ENCODE measurements at places on chromosomes 12 and 14.
A peak's percentile ranks its signal among the peaks of the same experiment; 100 is the strongest.

DNA sequence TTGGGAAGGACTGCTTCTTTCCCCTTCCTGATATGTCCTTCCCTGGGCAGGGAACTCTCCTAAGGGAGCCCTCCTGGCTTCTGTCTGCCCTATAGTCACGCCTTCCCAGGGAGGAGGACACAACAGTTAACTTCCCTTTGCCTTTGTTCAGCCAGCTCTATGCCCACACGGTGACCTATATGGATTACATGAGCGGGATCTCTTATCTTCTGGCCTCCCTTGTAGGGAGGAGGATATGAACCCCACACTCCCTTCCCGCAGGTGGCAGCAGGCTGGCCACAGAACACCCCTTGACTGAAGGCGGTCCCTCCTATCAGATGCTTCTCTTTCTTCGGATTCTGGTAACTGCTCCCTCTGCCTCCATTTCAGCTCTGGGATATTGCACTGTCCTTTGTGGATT is 135.6 kb upstream of the MAX start:
- no peak for DNase-seq

DNA sequence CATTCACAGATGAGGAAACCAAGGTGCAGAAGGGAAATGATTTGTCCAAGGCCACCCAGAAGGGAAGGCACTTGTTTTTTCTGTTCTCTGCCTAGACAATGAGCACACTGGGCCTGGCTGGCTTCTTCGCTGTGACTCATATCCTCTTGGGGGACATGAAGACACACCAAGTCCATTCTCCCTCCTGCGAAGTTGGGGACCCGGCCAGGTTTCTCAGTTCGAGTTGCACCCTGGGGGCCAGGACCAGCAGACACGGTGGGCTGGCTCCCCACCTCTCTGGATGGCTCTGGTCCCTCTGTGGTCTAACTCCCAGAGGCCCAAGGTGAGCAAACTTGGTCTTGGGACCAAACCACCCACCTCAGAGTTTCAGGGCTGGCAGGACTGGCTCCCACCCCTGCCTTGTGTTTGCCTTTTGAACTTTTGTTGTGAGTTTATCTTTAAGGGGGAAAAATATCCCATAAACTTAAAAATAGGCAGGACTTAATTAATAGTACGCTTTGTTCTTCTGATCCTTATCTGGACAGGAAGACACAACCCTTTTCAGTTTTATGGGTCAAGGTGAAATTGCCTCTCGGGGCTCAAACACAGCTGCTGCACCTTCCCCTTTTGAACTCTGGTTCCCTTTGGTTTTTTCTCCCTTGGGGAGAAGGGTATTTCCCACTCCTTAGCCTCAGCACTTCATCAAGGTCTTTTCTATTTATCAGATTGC is 9.0 kb upstream of the MLEC start:
- DNase-seq = no peak

GRCh38 chr12:124098101-124098757 is 125.2 kb downstream of the ZNF664 start:
- DNase-seq = no peak

GRCh38 chr12:51424662-51425539 is at the start of gene SLC4A8:
TSS of gene SLC4A8 (plus strand) at chr12:51424831. CDS start at chr12:51424988, 157 bp downstream.
- DNase-seq = peak; percentile 70

GRCh38 chr12:53063708-53064612 is 14.1 kb downstream of the TNS2 start:
- no peak for DNase-seq

DNA sequence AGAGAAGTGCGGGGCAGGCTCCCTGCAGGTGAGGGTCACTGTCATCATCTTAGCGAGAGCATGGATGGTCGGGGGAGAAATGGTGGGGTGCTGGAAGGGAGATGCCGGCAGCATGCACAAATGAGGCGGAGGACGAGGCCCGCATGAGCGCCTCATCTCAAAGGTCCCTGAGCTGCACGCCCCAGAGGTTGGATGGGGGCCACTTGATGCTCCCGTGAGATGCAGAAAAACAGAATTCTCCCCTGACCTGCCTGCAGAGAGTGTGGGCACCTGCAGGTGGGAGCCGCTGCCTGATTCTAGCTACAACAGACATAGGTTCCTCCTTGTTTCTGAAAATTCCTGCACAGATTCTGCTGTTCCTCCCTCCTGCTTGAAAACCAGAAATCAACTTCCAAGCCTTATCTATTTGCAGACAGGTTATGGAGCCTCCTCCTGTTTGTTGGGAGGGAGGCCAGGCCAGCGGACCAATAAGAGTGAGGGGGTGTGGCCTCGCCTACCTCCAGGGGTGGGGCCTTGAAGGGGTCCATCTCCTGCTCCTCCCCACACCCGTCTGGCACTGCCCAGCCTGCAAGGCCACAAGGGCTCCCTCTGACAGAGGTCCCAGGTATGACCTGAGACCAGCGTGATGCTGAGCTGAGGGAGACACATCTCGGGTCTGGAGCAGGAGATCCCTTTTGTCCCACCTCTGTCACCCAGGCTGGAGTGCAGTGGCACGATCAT is 67.2 kb downstream of the KDM2B start:
- no peak for DNase-seq

DNA sequence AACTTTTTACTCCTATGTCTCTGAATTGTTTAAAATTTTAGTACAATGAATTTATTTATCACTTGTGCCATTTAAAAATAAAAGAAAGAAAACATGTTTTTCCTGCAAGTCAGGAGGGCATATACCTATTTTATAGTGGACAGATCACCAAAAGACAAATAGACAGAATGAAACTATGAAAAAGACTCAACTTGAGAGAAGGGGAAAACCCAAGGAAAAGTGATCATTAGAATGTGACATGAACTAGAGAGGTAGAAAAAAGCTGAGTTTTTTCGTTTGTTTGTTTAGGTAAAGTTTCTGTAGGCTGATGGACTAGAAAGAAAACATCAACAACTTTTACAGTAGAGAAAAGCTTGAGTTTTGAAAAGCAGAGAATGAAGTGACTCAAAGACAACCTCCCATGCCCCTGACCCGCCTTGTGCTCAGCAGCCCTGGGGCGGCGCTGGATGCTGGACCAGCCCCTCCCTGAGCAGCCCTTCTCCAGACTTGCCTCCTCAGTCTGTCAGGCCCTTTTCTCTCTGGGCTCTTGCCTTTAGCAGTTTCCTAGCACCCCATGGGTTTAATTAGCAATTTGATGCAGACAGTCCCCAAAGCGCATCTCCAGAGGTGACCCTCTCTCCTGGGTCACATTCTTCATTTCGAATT is 95.1 kb upstream of the ARID2 start:
- no peak for DNase-seq

DNA sequence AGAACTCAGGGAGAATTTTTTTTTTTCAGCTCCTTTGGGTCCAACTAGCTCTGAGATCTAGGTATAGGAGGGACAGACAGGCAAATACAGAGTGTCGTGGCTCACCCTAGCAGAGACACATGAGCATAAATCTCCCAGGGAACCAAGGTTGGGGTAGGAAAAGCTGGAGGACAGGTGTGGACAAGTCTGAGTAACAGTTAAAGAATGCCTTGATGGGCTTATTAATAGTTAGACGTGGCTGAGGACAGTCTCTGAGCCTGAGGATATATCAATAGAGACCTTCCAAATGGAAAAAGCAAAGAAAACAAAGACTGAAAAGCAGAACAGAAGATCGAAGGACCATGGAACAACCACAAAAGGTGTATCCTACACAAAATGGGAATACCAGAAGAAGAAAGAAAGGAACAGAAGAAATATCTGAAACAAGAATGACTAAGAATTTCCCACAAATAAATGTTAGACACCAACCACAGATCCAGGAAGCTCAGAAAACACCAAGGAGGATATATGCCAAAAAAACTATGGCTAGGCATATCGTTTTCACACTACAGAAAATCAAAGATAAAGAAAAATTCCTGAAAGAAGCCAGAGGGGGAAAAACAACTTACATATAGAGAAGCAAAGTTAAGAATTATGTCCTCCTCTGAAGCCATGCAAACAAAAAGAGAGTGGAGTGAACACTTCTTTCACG is 80.9 kb downstream of the PTPRB start:
- DNase-seq = no peak

DNA sequence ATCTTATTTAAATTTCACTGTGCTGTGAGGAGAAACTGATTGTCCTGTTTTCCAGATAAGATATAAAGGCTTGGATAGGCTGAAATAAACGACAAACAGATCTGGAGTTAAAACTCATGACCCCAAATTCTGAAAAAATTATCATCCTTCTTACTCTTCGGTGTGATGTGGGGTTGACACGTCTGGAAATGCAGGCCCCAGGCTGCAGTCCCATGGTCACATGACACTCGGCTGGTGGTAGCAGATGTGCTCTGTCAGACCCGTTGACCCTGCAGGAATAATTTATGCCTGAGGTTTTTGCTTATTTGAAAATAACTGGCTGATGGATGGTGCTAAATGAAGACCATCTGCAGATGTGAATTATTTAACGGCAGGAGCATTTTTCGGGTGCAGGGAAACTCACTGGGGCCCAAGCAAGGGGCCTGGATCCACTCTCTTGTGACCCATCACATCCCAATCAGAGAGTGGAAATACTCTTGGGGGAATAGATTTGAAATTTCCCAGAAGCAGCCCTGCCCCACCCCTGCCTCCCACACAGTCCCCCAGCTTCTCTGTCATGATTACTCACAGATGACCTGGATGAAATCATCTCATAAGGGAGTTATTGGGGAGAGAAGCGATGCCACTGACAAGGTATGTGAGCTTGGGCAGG is 47.7 kb upstream of the CMKLR1 start:
- DNase-seq = no peak

DNA sequence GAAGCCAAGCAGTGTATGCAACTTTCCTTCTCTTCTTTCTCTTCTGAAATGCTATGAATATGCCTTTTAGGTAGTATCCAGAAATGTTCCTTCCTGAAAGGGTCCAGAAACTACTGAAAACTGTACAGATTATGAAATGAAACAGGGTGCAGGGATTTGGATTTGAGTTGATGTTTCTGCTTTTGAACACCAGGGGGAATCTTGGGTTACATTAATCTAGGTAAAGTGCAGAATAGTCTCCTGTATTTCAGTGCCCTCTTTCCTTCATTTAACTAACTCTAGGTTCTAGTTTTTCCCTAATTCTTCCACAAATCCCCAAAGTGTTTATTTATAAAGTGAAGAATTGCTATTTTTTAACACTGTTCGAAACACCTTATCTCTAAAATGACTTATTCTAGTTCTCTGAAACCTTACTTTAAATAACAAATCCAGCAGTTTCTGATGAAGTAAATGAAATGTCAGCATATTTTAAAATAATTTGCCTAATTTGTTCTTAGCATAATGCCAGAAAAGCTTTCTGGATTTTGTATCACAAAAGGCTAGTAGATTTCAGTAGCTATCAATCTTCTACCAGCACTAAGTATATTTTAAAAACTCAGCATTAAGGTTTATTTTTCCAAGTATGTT is 111.9 kb downstream of the LRRK2 start:
- DNase-seq = no peak

DNA sequence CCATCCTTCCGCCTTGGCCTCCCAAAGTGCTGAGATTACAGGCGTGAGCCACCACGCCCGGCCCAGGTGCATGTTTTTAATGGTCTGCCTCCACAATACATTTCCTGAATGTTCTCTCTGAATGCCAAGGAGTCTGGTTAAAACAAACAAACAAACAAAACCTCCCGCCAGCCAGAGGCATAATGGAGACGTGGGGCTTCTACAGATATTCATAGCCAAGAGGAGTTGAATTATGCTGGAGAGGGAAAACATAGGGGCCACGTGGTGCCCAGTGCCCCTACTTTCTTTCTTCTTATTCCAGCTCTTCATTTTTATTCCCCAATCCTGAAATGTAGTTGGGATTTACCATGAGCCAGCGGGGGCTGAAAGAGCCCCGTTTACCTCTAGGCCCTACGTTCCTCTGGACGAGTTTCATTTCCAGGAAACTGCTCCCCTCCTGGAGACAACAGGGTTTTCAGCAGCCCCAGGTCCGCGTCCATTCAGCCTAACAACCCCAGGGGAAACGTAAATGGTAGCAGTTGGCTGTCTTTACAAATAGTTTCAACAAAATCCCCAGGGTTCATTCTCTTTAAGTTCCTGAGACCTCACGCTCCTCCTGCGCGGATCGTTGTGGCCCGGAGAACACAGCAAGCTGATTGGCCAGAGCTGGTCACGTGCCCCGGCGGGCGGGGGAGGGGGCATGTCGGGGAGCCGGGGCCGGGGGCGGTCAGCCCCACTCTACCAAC is 108.5 kb upstream of the ESRRB start:
- DNase-seq = peak; percentile 11

GRCh38 chr12:94753036-94753679 is 102.8 kb upstream of the TMCC3 start:
- DNase-seq = no peak

DNA sequence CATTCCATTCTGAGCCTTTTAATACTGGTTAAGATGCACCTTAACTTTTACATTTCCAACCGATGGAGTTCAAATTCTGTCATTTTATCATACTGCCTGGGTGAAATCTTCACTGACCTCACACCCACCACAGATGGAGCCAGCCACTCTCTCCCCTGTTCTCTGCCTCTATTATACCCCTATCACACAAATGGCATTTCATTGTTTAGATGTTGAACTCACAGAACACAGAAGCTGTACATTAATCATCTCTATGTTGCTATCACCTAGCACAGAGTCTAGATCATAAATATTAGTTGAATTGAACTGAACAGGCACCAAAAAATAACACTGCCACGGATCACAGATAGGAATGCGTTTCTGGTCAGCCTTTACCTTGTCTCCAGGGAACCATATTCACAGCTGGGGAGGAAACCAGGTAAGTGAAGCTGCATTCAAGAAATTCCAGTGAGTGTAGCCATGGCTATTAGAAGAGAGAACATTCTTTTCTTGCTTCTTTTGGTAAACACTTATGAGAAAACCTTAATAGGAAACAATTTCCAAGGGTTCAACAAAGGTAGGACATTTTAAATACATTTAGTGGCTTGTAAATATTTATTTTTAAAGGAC is 194.9 kb upstream of the RMST start:
- no peak for DNase-seq

GRCh38 chr12:89353188-89353822 is 1.0 kb upstream of the DUSP6 start:
- no peak for DNase-seq

GRCh38 chr12:43107026-43107775 is 444.8 kb downstream of the ADAMTS20 start:
- no peak for DNase-seq

DNA sequence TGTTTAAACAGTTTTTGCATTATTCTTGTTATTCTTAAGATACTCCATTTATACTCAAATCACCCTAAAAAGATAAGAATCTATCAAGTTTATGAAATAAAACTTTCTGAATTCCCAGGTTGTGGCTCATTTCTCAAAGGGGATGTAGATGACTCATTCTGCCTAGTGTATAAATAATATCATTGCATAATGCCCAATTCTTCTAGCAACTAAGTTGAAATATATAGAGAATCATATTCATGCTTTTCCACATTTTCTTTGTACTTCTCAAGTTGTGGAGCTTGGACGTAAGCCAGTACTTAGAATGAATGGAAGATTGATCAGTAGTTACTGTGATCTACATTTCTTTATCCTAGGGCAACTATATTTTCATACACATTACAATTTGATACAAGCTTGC is 201.1 kb downstream of the PPFIA2 start:
- DNase-seq = no peak

DNA sequence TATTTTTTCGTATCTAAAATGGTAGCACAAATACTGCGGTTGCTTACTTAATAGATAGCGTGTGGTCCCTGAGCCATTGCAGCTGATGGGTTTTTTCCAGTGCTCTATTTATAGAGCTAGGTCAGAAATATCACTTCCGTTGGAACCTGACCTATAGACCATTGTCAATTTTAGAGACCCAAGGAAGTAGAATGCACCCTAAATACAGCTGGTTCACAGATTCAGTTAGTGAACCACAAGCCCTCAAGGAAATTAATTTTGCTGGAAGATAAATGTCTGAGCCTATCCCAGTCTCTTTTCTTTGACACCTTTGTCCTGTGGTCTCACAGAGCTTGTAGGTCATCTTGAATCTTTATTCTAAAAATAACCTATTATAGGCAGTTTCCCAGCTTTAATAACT is 391.0 kb downstream of the ZFP36L1 start:
- no peak for DNase-seq
